ENCODE measurements at places on chromosomes 3 and 15. TPM values are rescaled to one million over a fixed set of nuclear protein-coding genes. Genes with fewer than 3 reads are reported as not detected.

GRCh38 chr3:158970006-158970405 lies 168.2 kb downstream of the MFSD1 start:
- DNase-seq, result no peak

DNA sequence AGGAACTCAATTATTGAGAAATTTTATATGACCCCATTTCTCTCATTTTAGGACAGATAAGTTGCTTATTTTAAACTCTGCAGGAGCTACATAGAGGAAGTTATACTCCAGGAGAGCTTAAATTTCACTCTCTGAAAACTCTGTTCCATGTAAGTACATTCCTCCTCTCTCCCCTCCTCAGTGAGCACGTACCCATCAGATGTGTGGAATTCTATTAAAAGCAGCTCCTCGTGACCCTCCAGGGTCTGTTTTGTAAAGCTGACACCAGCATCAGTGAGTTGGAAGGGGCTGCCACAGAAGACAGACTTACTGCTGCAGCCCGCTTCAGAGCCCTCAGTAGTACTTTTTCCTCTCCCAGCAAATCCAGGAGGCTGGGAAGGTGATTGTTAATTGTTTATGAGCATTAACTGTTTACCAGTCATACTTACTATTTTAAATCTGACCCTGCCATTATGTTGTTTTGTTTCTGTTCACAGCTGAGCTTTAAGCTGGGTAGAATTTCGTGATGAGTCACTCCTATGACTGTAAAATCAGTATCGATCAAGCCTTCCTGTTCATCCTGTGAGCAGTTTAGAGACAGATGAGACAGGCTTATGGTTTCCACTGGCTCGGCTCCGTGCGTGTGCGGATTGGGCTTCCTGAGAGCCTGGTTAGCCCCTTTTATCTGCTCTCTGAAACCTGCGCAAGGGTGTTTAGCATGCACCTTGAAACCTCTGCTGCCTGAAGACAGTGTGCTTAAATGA lies 20.4 kb downstream of the IGF1R start:
- no peak for DNase-seq

GRCh38 chr3:157916672-157917071 lies 189.5 kb downstream of the SHOX2 start:
- no peak for DNase-seq

GRCh38 chr3:50572801-50573371 lies 3.6 kb downstream of the HEMK1 start:
- DNase-seq, result no peak

GRCh38 chr15:94547711-94548110 lies 316.4 kb downstream of the MCTP2 start:
- DNase-seq, result no peak

DNA sequence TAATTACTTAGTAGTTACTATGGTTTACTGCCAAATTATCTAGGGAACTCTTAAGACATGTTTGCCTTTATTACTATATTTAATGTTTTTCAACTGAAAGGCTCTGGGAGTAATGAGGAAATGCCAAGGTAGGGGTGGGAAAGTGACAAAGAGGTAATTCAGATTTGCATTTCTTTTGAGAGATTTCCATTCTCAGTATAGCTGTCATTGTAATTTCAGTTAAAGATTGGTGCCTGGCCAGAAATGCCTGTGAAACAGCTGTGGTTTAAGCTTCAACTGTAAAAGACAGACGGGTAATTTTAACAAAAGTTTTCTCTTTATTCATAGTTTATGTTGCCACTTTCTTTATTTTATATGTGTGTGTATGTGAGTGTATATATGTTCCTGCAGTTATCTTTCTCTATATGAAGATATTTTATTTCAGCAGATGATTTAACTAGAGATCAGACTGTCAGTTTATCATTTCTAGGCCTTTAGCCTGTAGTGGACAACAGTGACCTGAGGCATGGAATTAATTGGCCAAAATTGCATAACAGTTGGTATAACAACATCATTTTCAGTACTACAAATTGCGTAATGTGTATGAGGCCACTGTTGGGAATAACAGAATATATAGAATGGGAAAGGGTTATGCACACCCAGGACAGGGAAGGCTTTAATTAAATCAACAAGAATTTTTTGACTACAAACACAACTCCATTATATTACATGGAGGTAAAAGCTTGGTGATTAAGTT lies 119.0 kb downstream of the BBX start:
- DNase-seq, result no peak

GRCh38 chr15:85717212-85717611 lies 77.5 kb downstream of the KLHL25 start:
- DNase-seq, result no peak

DNA sequence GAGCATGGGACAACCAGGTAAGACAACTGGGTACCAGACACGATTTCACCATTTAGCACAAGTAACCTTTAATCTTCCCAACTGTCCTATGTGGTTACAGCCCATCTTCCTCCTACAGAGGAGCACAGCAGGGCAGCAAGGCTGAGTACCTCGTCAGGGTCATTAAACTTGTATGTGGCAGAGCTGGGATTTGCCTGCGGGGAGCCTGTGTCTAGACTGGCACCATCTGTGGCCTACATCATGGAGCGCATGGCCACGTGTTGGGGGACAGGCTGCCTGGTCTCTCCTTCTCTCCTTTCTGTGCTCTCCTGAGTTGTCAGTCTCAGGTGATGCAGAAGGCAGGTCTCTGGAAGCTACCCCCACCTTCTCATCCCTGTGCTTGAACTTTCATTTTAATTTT lies 32.2 kb downstream of the GOLGA6A start:
- DNase-seq, result no peak

DNA sequence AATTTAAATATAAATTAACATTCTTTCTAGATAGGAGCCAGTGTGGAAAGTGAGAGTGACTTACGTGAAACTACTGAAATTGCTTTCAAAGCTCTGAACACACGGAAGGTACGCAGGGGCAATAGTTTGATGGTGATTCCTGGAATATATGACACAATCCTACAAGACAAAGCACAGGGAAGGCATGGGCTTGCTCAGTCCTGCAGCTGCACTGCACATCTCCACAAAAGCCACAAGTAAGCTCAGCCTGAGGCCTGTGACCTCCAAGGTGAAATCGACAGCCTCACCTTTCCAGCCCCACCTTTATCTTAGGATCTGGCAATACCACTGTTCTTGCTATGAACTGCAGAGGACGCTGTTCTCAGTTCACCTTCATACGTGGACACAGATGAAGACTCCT lies 109.3 kb upstream of the SCN10A start:
- no peak for DNase-seq

DNA sequence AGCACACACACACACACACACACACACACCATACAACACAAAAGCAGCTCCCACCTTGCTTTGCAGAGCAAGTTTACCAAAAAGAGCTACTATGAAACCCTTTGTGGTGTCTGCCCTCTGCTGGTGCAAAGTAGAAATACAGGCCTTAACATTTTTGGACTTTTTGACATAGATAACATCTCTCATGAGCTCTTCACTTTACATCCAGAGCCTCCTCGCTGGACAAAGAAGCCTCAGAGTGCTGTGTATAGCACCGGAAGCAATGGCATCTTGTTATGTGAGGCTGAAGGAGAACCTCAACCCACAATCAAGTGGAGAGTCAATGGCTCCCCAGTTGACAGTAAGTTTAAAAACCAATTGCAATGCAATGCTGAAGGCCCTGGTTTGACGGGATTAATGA lies 157.9 kb downstream of the CHL1 start:
- DNase-seq, result no peak

DNA sequence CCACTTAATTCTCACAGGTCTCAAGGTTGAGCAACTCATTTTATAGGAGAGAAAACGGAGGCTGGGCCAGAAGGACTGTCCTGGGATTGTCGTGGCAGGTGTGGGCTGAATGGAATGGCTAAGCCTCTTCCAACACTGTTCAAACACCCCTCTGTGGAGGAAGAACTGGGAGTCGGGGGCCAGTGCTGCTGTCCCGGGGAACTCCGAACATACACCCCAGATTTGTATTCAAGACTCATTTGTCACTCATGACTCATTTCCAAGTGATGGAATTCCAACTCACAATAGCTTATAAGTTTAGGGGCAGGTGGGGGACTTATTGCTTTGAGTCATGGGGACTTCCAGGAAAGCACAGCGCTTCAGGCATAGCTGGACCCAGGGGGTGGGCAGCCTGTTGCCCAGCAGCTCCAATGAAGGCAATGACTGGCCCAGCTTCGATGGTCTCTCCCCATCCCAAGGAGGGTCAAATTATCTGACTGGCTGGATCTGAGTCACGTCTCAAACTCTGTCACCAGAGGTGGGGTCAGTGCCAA lies 72.5 kb downstream of the TM2D3 start:
- DNase-seq, result no peak

- no peak for DNase-seq
Measured at GRCh38 chr15:69421498-69421897, 7.3 kb downstream of the KIF23 start.

- DNase-seq, result no peak
Measured at GRCh38 chr15:33934921-33935320, 33.4 kb upstream of the CHRM5 start.

DNA sequence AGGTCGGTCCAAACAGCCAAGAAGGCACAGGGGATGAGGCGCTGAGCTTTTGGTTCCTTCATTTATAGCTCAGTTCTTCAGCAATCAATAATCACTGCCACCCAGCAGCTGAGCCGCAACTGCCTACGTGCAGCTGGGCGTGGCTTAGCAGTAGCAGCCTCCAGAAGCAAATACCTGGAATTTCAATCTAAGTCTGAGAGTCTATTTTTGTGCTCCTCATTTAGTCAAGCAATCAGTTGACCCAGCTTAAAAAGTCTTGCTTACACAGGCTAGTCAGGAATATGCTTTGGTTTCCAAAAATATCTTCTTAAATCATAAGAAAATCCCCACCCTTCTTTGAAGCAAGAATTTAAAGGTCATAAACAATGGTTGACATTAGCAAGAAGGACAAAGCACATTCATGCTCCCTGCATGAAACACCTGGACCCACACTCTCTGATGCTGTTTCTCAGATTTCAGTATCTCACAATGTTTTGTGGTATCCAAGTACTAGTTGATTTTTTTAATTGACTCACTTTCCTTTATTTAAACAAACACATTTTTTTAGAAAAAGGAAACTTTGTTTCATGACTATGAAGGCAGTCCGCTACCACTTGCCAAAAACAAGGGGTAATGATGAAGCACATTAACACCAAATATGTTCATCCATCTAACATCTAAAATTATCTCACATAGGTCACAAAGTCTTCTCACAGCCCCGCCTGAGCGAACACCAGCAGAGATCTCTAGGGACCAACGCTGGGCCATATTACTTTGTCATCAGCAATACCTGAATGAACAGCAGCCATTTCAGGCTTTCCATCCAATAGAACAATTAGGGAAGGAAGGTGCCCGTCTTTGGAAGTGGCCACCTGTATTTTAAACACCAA lies 106.1 kb downstream of the OXNAD1 start:
- no peak for DNase-seq

DNA sequence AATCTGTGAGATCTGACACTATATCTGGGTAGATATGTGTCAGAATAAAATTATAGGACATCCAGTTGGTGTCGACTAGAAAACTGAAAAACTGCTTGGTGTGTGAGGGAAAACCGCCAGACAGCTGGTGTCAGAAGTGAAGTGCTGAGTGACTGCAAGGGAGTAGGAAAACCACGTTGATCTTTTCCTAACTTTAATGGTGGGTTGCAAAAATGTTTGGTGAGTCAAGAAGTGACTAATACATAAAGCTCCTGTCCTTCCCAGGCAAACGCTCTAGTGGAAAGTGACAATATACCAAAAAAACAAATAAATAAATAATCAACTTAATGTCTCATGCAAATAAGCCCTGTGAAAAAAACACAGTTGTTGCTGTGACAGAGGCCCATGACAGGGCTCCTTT lies 7.3 kb upstream of the CD96 start:
- DNase-seq, result no peak

- DNase-seq, result no peak
Measured at GRCh38 chr3:72185549-72186399, 400.8 kb upstream of the PROK2 start.

DNA sequence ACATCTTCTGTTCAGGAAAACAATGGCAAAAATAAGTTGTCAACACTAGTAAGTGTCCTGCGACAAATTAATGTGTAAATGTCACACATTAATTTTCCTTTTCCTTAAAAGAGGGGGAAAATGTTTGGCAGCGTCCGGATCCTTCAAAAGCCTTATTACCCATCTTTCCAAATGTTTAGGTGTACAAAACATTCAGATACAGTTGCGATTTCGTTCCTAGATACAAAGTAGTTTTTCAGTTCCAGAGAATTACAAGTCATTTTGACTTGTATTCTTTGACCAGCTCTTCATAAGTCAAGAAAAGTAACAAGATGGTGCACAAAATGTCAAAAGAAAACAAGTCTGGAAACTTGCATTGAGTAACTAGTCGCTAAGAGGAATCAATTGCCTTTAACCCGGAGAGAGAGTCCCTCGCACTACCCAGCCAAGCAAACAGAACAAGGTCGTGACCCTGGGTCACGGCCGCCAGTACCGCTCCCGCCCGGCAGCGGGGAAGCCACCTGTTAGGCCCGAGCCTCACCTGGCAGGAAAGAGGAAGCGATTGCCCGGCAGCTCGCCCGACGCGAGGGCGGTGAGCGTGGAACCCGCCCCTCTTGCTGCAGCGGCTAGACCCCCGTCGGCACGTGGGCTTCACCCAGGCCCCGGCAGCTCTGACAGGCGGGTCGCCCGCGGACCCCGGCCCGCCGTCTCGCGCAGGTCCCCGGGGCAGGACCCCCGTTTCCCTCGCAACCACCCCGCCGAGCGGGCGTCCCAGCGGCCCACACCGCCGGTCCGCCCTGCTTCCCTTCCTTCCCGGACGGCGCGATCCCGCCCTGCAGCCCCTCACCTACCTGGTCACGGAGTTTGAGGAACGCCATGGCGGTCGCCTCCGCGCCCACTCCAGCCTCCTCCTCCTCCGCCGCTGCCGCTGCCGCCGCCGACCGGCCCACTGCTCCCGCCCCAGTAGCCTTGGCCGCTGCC lies 61.0 kb upstream of the ANKRD28 start:
- DNase-seq, result peak; percentile 93

Gene ENTPD3
- total RNA-seq, result not detected

Gene ISLR
- total RNA-seq, result 2.3 TPM

Gene OXTR
- 0.05 TPM for total RNA-seq

Gene MED12L
- 0.15 TPM for total RNA-seq

Gene MEGF11
- total RNA-seq, result not detected

Gene GRAMD2A
- not detected for total RNA-seq

Gene TOP2B
- 24.5 TPM for total RNA-seq

Gene DPPA2
- total RNA-seq, result not detected

Data from left lobe of liver (tissue), 2 donors.